ENCODE measurements at places on chromosomes 2 and 18.

- DNase-seq = no peak
These were observed 7.3 kb upstream of the PROM2 start for GRCh38 chr2:95266781-95267430.

DNA sequence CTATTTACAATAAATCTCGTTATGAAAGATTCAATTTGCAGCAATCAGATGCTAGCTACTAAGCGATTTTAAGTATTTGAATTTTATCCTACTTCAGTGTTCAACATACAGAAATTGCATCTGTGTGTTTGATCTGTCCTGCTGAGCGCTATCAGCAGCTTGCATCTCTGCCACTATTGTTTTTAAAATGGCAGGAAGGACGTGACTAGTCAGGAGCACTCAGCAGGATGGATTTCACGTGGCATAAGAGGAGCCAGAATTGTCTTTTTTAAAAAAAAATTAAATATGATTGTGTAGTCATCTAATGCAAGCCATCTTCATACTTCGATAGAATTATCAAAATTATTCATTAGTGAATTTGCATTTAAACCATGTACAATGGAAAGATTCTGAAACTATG, 2.8 kb upstream of the KLHL14 start:
- no peak for DNase-seq

- no peak for DNase-seq
These were observed 68.1 kb downstream of the KIF5C start for GRCh38 chr2:148943097-148943496.

DNA sequence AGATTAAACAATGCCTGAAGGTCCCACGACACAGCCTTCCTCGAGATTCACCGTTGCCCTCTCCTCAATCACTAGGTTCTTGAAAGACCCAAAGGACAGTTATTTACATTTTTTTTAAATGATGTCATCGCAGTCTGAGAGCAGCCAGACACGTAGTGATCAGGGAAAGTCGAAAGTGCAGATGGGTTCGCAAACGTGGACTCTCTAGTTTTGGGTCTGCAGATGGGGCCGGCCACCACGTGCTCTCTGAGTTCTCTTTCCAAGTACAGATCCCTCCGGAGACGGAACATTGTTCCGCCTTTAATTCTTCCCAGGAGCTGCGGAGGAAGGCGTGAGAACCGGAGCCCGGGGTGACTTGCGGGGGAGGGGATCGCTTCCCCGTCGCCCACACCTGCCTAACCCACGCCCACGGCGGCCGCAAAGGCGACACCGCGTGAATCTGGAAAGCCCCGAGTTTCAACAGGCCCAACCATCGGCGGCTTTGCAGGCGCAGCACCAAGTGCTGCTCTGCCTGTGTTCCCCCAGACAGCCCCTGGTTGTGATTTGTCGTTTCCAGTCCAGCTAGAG, 54.3 kb downstream of the PKDCC start:
- no peak for DNase-seq

DNA sequence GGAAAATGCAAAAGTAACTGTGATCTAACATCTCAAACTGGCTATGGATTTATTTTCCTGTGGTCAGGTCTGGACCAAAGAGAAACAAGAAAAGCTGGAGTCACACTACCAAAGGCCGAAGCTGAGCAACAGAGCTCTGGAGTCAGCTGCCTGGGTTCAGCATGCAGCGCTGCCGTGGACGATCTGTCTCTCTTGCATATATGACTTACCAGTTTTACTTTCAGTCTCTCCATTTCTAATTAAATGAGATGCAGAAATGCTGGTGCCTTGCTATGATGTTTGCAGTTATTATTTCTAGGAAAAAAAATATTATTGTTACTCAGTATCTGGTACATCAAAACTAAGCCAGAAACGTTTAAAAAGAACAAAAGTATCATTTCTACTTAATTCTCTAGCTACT, 813.2 kb downstream of the RNF144A start:
- no peak for DNase-seq

- DNase-seq = no peak
These were observed 277.4 kb upstream of the MC4R start for GRCh38 chr18:60649842-60650536.

- no peak for DNase-seq
These were observed 185.8 kb downstream of the NRP2 start for GRCh38 chr2:205868053-205868452.

GRCh38 chr2:65386344-65386743, 46.1 kb downstream of the SPRED2 start:
- no peak for DNase-seq

DNA sequence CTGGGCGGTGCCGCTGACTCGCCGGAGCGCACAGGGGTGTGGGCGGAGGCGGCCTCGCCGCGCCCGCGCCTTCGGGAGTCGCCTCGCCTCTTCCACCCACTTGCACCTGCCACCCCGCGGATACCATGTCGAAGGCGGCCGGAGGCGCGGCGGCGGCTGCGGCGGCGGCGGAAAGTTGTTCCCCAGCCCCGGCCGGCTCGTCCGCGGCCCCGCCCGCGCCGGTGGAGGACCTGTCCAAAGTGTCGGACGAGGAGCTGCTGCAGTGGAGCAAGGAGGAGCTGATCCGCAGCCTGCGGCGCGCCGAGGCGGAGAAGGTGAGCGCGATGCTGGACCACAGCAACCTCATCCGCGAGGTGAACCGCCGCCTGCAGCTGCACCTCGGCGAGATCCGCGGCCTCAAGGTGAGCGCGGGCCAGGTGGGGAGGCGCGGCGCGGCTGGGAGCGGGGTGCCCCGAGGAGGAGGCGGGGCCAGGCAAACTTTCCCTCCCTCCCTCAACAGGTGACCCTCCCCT, 766 bp downstream of the CCDC85A start:
- DNase-seq = no peak

DNA sequence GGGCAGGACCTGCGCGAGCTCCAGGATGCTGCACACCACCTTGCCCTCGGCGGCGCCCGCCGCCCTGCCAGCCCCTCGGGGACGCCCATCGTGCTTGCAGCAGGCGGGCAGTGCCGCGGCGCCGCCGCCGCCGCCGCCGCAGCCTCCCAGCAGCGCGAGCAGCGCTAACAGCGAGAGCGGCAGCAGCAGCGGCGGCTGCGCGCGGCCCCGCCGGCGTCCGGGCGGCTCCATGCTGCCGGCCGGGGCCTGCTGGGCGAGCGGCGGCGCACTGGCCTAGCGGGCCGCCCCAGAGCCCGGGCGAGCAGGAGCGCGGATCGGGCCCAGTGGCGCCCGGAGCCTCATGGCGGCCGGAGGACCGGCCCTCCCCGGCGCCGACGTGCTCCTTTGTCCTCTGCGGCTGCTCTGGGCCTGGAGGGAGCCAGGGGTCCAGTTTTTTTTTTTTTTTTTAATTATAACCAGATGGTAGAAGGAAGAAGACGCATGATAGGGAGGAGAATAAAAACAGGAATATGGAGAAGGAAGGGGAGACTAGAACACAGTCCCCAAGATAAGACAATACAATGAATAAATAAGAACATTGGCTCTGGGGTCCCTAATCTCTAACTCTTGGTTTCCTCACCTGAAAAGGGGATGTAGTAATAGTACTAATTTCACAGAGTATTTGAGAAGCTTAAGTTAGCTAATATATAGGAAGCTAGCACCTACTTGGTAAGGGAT, 17.1 kb upstream of the ANKRD62 start:
- DNase-seq = no peak

DNA sequence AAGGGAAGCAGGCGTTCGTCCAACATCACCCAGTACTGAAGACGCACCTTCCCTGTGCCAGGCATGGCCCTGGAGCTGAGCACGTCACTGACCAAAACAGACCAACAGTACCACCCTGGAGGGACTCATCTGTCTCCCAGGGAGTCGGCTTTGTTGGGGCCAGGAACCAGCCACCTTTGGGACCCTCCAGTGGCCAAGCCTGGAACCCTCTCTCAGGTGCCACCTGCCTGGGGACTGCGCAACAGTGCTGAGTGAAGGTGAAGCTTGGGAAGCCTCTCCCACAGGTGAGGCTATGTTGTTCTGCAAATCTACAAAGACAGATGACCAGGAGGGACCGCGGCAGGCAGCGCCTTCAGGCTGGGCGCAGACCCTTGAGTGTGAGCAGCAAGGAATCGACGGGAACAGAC, 91.4 kb upstream of the OTOS start:
- DNase-seq = no peak

GRCh38 chr2:234258562-234259141, 208.2 kb downstream of the SPP2 start:
- DNase-seq = no peak

- DNase-seq = no peak
These were observed 158.0 kb upstream of the RBMS1 start for GRCh38 chr2:160651416-160652200.

GRCh38 chr2:95269036-95269680, 5.1 kb upstream of the PROM2 start:
- no peak for DNase-seq

DNA sequence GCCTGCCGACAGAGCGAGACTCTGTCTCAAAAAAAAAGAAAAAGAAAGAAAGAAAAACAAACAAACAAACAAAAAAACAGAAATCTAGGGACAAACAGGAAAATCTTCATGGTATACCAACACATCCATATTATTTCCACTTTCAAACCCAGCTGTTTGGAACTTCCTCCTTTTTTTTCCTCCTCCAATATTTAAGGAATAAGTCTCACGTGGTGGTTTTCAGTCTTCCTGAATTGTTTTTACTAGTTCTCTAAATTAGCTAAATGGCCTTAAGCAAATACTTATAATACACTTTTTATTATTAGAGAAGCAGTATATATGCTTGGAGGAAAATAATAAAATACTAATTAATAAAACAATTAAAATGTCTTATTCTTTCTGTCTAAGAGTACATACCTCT, 48.7 kb upstream of the GLS start:
- DNase-seq = no peak

DNA sequence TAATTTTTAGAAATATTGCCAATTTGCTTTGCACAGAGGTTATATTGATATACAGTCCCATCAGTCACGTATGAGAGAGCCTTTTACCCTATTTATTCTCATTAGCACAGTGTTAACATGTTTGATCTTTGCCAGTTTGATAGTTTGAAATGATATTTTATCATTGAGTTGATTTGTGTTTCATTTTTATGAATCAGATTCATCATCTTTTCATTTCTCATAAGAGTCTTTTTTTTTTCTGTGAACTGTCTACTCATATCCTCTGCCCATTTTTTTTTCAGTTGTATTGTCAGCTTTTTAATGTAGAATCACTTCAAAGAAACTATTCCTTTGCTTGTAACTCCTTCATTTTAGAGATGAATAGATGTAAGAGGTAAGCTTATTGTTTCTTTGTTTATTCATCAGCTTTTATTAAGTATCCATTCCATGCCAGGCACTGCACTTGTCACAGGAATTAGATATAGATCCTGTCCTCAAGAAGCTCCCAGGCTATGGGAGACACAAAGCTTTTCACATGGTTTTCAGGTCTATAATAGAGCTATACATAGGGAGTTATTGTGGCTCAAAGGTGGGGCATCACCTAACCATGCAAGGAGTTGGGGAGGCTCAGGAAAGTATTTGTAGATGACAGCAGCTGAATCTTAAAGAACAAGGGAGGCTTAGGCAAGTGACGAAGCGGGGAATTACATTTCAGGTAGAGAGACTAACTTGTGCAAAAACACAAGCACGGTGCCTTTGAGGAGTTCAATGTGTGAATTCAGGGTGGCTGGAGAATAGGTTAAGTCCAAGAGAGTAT, 42.1 kb downstream of the CD28 start:
- DNase-seq = no peak

GRCh38 chr2:197628043-197628500, 47.3 kb downstream of the RFTN2 start:
- DNase-seq = no peak

- DNase-seq = no peak
These were observed 102.3 kb downstream of the RAPH1 start for GRCh38 chr2:203432811-203433210.

GRCh38 chr2:127398239-127398590, 10.4 kb upstream of the MAP3K2 start:
- no peak for DNase-seq
